Stimulated activated CD8-positive, alpha-beta memory T cell treated with anti-CD3 and anti-CD28 coated beads, Interleukin-7, amount 100 ng/mL, for 48 hours (primary cell): ENCODE measurements at places on chromosomes 11 and 22.

- no peak for DNase-seq
Observed at GRCh38 chr11:75579841-75580240, 17.8 kb downstream of the SERPINH1 start.

- peak; percentile 59 for DNase-seq
Observed at GRCh38 chr11:33996498-33997454, 54.8 kb upstream of the CAPRIN1 start.

GRCh38 chr11:1262172-1263006 is 39.5 kb downstream of the MUC5B start:
- DNase-seq: peak; percentile 84

DNA sequence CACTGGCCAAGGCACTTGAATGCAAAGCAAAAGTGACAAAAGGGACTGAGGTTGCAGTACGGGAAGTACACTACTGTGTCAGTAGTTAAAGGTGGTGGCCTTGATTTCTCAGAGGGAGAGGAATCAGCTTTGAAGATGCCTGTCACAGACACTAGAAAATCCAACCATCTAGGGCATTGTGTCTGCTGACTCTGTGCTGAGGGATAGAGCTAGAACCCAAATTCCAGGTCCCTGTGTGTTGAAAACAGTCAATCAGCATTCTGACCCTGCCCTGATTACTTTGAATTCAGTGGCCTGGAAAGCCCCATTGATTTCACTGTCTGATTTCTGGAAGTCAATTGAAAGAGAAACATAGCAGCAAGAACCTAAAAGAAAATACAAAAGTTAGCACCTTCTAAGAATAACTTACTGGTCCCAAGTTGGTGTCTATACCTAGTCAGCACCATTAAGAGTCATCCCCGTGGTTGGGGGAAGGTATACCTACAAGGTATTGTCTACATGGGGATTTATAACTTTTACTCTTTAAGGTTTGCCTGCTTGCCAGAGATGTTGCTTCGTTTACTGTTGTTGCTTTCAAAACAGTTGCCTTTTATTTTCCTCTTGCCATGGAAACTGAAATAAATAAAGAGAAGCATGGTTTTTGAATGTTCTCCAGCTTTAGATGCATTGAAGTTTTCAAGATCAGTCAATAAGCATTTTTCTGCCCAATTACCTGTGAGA is 97.3 kb downstream of the PDHX start:
- DNase-seq: no peak

DNA sequence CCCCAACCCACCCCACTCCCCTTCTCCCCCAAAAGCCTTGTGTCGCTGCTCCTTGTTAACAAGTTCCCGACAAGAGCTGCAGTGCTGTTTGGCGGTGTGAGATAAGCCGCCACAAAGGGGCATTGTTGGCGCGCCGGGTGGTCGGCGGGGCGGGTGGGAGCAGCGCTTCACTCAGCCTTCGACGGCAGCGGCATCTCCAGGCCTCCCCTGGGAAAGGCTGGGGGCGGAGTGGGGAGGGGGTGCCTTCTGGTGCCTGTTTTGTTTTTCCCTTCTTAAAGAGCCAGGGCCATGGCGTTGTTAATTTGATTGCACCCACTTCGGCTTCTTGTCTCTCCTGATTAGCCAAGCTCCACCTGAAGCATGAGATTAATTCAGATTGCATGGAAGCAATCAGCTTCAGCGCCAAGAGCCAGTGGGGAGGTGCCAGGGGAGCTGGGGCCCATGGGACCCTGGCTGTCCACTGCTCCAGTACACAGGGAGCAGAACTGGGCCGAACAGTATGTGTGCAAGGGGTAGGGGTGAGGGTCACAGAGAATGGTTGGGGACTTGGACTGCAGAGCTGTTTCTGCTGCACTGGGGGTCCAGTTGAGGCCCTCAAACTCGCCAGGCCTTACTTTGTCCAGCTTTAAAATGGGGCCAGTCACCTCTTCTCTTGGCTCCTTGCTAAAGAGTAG is 165.1 kb downstream of the CEP164 start:
- no peak for DNase-seq
